ENCODE measurements at places on chromosomes 11 and 22.

DNA sequence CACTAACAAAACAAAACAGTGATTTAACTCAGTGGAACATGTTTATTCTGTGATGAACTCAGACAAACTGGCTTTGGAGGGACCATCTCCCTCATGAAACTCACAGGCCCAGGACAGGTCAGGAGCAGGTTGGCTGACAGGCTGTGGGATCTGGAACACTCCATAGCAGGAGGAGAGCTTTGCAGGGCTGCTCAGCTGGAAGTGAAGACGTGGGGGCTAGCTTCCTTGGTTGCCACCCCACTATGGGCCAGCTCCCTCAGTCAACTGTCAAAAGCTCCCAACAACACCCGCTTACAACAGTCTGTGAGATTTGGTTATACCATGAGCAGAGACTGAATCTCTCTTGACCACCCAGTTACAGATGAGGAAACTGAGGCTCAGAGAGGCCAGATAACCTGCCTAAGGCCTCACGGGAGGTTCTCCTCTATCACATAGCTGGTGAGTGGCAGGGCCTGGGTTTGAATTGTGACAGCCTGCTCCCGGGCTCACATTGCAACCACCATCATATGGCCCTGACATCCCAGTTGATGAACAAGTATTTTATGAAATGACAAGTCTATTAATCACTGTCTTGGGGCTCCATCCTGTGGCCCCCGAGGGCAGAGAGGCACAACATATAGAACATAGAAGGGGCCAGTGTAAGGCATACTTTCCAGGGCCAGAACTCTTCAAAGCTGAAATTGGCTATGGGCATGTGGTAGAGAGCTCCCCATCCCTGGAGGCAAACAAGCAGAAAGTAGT is 473.4 kb downstream of the MN1 start:
- no peak for DNase-seq

GRCh38 chr11:19060629-19061028 is at the start of gene MRGPRX2:
Gene MRGPRX2 (minus strand): TSS chr11:19060717. CDS start chr11:19056402, 4,315 bp downstream.
- no peak for DNase-seq

GRCh38 chr11:33040033-33040861 is 875 bp downstream of the TCP11L1 start:
- DNase-seq: no peak

DNA sequence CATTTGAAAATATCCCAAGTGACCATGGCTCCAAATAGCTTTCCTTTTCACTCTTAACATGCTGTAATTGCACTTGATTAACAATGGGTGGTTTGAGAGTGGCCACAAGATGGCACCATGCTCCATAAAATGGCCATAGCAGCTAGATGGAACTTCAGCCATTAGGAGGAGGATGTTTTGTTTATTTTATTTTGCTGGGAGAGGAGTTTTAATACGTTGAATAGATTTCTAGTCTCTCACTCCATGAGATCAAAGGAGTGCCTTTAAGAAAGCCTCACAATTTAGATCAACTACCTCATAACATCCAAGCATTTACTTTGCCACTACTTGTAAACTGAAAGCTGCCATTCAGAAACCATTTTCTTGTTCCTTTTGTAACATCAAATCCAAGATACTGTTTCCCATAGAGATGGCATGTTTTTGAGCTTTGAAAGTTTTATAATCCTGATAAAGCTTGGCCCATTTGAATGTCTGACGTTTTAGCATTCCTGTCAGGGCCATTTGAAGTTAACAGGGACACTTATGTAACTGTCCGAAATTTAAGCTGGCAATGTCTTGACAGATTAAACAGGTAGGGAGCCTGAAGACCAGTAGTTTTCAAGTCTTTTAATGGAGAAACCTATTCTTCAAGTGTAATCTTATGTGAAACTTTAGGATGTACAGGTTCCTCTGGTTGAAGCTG is 4.7 kb downstream of the FEN1 start:
- peak; percentile 84 for DNase-seq

DNA sequence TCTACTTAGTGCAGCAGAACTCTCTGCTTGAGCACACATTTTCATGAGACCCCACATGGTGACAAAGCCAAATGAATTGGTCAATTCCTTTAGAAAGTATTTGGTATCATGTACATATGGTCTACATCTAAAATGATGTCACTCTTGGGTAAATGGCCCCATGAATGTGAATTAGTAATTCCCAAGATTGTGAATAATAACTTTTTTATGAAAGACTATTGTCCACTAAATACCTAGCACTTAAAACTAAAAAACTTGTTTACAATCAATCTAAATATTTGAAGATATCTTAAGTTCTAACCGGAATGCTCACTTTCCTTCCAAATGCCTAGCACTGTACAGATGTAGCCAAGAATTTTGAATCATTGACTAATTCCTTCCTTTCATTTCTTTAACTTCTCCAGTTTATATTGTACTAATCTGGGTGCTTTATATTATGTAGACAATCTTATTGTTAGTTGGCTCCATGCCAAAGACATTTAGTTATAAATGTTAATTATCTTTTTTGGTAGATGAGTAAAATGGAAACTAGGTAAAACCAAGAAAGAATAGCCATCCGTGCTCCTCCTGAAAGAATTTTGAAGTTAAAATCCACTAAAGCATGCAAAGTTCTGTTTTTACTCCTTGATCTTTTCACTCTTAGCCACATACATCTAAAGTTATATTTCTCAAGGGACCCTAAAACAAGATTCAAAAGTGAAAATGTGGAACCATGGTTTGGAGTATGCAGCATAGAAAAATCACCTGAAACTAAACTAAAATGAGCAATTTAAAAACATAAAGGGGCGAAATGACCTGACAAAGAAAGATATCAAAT is 145.0 kb upstream of the ARHGAP20 start:
- no peak for DNase-seq

GRCh38 chr11:35139722-35140282 is 831 bp downstream of the CD44 start:
- DNase-seq: peak; percentile 61

- DNase-seq: no peak
Measured at GRCh38 chr11:72751116-72752087, 806 bp downstream of the ARAP1 start.

DNA sequence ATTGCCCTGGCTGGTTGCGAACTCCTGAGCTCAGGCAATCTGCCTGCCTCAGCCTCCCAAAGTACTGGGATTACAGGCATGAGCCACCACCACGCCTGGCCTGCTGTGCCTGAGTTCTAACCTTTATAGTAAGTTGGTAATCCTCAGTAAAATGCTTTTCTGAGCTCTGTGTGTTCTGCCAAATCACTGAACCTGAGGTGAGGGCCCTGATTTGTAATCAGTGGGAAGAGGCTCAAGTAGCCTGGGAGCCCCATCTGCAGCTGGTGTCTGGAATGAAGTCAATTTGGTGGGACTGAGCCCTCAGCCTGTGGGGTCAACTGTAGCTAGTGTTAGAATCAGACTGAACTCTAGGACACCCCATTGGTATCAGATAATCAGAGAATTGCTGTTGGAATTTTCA is 72.6 kb upstream of the PARVG start:
- no peak for DNase-seq

GRCh38 chr22:36010882-36011281 is 17.7 kb downstream of the RBFOX2 start:
- no peak for DNase-seq

DNA sequence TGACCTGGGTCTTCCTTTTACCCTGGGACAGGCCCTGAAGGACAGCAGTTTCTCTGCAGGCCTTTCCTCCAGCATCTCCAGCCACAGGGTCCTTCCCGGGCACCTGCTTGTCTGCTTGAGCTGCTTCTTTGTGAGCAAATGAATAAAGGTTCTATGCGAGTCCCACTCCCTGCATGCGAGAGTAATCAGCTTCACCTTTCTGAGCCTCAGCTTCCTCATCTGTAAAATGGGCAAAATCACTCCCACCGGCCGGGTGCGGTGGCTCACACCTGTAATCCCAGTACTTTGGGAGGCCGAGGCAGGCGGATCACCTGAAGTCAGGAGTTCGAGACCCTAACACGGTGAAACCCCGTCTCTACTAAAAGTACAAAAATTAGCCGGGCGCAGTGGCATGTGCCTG is 31.1 kb downstream of the IFT27 start:
- no peak for DNase-seq

DNA sequence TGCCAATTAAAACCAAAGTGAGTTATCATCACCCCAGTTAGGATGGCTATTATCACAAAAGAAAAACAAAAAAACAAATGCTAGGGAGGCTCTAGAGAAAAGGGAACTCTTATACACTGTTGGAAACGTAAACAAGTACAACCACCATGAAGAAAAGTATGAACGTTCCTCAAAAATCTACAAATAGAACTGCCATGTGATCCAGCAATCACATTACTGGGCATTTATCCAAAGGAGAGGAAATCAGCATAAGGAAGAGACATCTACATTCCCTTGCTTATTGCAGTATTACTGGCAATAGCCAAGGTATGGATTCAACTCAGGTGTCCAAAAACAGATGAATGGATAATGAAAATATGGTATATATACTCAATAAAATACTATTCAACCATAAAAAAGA is 1145.1 kb downstream of the LRRC4C start:
- no peak for DNase-seq

DNA sequence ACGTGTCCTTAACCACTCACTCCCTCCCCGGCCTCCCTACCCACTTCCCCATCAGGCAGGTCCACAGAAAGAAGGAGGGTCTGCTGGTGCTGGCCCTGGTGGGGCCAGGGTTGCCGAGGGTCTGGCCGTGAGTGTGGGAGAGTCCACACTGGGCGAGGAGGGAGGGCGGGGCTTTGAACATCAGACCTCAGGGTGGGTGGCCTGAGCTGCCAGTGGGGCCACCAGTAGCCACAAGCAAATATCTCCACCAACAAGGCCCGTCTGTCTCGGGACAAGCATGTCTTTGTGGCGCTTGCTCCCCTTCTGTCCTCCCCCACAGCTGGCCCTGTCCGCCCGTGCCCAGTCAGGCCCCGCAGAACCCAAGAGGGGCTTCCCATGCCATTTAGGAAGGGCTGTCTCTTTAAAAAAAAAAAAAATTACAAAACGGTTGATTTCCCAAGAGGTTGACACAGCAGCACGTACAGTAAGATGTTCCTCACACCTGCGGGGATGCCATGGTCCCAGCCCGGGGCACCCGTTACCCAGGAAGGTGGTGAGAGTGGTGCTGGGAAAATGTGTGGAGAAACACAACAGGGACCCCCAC is 17.7 kb upstream of the TALDO1 start:
- DNase-seq: peak; percentile 56

- no peak for DNase-seq
Measured at GRCh38 chr11:126173257-126173656, 38.2 kb downstream of the RPUSD4 start.

DNA sequence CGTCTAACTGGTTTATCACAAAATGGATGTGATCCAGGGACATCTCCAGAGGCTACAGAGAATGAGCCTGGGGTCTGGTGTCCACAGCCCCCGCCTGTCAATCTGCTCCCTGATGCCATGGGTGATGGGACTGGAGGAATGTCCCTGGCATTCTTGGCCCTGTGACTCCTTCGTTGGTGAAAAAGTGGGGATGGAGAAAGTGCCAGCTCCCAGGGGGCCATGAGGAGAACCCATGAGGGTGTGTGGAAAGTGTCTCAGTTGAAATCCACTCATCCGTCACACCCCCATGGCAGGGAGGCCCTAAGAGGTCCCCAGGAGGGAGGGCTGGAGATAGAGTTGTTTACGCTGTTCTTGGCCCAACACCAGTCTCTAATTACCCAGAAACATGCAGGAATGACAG is 322.0 kb downstream of the CTTN start:
- no peak for DNase-seq

GRCh38 chr11:71370020-71370747 is 78.0 kb downstream of the DHCR7 start:
- DNase-seq: no peak

- no peak for DNase-seq
Measured at GRCh38 chr11:87031433-87032170, 6.1 kb upstream of the TMEM135 start.

- DNase-seq: no peak
Measured at GRCh38 chr11:126711977-126712625, 288.5 kb downstream of the KIRREL3 start.

DNA sequence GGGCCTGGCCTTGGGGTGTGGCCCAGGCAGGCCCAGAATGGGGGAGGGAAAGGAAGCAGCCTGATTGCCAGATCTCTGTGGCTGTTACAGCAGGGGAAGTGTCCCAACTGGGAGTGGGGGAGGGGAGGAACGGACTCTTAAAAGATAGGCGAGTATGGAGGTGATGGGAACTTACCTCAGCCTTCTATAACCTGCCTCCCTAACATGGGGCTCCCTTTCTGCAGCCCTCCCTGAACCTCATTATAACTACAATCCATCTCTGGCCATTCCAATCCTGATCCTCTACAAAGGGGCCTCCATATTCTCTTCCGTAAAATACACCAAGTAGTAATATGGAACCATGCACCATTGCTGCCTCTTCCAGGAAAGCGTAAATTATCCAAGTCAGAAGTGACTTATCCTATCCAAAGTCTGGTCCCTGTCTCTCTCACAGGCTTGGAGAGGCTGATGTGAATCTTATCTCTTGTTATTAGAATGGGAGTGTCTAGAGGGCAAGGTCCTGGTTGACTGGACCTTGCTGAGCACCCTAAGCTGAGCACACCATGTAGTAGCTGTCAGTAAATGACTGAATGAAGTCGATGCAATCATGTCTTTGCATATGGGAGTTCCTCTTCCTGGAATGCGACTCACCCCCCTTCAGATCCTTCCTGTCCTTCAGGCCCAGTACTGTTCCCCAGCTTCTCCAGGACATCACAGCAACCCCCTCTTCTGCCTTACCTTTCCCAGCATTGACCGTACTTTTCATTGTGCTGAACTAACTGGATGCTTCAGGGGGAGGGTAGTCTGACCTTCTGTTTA is 5.9 kb downstream of the RHOG start:
- peak; percentile 67 for DNase-seq

DNA sequence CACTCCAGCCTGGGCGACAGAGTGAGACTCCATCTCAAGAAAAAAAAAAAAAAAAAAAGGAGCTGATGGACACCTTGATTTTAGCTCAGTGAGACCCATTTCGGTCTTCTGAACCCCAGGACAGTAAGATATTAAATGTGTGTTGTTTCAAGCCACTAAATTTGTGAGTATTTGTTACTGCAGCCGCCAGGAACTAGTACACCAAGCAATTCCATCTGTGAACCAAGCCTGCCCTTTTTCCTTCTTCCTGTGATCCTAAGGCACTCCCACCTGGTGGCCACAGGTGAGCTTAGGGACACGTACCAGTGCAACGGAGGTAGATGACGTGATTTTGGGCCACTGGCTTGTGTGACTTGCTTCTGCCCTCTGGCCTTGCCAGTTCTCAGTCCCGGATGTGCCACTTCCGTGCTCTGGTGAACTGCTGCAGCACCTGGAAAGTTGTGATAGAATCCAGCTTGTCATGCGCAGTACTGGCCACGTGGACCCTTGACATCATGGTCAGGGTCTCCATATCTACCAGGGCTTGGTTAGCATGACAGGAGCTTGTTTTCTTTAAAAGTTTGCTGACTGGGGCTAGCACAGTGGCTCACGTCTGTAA is 19.6 kb upstream of the ATXN10 start:
- no peak for DNase-seq

- DNase-seq: no peak
Measured at GRCh38 chr22:27417421-27417814, 384.1 kb downstream of the MN1 start.

DNA sequence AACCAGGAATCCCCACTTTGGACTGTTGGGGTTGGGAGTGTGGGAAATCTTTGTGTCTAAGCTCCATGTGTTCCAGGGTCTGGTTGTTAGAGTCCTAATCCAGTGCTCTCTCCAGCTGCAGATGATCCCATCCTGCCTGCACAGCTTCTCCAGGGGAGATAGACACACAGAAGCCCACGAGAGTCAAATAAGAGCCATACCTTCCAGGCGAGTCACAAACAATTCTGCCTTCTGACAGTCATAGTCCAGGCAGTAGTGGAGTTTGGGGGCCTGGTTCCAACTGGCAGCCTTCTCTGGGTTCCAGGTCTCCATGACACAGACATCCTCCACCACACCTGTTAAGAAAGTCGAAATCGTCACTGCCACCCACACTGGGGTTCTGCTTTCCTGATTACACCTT is 32.1 kb downstream of the SYT13 start:
- DNase-seq: no peak
